ENCODE measurements at places on chromosomes 2 and 18.

- DNase-seq, result no peak
These were observed 9.1 kb downstream of the CAPN14 start for GRCh38 chr2:31208240-31208639.

GRCh38 chr2:74714691-74715080, 60.6 kb downstream of the SEMA4F start:
- DNase-seq, result no peak

GRCh38 chr2:227473806-227474205, 1.9 kb downstream of the AGFG1 start:
- DNase-seq, result no peak

- no peak for DNase-seq
These were observed 118.2 kb upstream of the ZNF516 start for GRCh38 chr18:76613053-76613754.

GRCh38 chr2:239064891-239065290, 217.0 kb downstream of the TWIST2 start:
- DNase-seq, result no peak

- DNase-seq, result no peak
These were observed 5.4 kb downstream of the NPPC start for GRCh38 chr2:231920795-231921194.

DNA sequence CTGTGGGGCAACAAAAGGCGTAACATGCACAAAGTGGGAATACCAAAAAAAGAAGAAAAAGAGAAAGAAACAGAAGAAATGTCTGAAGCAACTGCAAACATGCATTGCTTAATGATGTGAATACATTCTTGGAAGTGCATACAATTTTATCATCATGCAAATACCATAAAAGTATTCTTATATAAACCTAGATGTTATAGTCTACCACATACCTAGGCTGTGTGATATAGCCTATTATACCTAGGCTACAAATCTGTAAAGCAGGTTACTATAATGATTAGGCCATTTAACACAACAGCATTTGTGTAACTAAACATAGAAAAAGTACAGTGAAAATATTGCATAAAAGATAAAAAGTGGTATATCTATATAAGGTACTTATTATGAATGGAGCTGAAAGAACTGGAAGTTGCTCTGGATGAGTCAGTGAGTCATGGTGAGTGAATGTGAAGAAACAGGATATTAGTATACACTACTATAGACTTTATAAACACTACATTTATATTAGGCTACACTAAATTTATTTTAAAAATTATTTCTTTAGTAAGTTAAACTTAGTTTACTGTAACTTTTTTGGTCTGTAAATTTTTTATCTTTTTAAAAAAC, 319.4 kb upstream of the KCNH7 start:
- no peak for DNase-seq

DNA sequence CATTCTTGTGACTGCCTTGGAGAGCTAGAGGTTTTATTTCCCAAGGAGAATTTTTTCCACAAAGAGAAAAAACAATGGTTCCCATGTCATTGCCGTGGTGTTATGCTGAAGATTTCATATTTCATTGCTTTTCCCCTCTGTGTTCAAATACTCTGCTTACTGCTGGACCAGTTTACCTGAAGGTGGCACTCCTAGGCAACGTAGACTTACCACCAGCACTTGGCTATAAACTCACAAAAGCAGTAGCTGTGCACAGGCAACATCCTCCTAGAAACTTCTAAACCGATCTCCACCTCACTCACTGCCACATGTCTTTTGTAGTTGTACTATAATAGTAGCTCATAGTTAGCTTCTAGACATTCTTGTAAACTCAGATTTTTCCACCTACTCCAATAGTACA, 1319.7 kb upstream of the CRIM1 start:
- no peak for DNase-seq
